ENCODE measurements at places on chromosomes 3 and 15.

GRCh38 chr15:48572823-48573222 is 72.7 kb downstream of the FBN1 start:
- DNase-seq: no peak

GRCh38 chr3:10928961-10929471 is 63.5 kb upstream of the SLC6A1 start:
- DNase-seq: no peak

DNA sequence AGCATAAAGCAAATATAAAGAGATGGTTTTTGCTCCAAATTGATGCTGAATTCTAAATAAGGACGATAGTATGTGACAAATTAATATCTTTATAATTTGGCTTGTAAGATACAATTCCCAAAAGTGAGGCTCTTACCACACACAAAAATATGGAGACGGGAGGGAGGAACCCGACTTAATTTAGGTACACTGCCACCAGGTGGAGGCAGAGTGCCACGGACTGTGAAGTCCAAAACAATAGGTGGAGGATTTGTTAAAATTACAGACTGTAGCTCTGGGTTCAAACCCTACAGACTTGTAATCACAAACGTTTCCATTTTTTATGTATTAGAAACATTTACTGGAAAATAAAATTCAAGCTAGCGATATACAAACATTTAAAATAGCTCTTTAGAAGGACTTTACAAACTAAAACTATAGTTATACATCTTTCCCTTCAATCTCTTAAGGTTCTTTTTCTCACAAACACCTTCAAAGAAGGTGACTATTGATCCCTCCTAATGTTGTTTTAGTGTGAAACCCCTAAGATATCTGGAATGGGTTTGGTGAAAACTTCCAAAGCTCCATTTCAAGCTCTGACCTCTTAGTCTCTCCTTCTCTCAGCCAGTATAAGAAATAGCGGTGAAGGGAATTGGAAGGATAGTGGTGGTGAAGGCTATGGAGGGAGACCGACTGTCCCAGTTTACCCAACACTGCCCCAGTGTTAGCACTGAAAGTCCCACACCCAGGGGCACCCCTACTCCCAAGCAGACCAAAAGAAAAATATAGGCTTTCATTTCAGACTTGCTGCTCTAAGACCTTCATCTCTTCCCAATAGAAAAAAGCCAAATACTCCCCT is 89.7 kb downstream of the AQP9 start:
- DNase-seq: peak; percentile 80

DNA sequence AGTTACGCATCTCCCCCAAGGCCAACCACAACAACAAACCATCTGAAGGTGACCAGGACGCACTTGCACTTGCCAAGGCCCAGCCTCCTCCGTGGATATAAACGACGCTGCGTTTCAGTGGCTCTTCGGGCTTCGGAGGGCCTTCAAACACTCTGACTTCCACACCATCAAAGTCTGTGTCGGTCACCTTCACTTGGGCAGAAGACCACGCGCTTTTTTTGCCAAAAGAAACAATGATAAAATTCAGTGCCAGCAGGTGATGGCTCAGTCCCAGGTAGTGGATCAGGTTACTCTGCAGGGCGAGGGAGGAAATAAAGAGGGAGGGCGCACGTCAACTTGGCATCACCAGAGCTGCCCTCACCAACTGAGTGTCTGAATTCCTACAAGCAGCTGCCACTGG is 63.0 kb downstream of the NCEH1 start:
- DNase-seq: no peak

All from EH (cell line).